Activated CD4-positive, CD25-positive, alpha-beta regulatory T cell treated with anti-CD3 and anti-CD28 coated beads, Interleukin-2, amount 50 U/mL, for 16 hours (primary cell): ENCODE measurements at places on chromosomes 2 and 18.

- no peak for DNase-seq
Observed at GRCh38 chr2:75600461-75601011, 39.8 kb upstream of the EVA1A start.

GRCh38 chr2:36698993-36699392 lies 2.5 kb downstream of the VIT start:
- DNase-seq = no peak

DNA sequence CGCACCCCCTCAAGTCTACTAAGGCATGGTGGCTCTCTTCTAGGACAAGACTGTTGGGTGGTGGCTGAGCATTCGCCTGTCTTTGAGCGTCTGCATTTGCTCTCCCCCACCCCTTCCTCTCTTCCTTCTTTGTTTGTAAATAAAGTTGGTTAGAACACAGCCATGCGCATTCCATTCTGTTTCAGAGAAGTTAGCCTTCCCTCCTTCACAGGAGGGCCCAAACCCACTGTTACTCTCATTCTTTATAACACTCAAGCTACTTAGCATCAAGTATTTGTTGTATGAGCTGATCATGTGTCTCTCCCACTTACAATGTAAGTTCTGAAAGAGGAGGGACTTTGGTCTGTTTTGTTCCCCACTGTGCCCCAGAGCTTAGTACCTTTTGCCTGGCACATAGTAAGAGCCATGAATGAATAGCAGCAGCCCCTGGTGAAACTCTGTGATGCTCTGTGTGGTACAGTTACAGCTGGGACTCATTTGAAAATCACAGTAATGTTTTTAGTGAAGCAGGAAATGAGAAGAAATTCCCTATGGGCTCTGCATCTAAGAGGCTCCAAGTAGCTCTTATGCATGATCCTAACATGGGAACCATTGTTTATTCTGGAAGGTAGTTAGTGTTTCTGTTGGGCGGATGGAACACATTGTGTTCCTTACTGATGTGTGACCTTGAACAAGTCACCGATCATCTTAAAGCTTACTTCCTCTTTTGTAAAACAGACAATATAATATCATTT lies 7.7 kb downstream of the MGAT5 start:
- DNase-seq = no peak

DNA sequence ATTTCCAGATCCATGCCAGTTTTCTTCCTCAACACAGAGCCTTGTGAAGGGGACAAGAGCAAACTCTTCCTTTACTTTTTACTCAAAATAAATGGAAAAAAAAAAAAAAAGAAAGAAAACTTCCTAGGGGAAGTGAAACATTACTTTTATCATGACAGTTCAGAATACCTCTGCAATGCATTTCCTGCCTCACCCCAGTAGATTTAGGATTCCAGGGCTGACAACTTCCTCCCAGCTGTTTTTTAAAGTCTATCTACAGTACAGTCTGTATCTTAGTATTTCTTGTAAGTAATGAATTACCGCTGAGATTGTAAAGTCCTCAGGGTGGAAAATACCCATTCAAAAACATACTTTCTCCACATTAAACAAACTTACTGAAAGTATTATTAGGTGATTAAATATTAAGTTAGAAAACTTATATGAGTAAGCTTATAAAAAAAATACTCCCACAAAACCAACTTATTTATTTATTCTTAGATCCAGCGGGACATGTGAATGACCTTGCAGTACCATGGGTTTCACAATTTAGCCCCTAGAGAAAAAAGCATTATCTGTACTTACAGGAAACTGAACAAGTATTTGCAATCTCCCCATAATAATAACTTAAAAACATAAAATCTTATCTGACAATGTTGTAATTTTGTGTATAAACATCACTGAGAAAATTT lies 117.7 kb downstream of the RBMS1 start:
- DNase-seq = no peak

DNA sequence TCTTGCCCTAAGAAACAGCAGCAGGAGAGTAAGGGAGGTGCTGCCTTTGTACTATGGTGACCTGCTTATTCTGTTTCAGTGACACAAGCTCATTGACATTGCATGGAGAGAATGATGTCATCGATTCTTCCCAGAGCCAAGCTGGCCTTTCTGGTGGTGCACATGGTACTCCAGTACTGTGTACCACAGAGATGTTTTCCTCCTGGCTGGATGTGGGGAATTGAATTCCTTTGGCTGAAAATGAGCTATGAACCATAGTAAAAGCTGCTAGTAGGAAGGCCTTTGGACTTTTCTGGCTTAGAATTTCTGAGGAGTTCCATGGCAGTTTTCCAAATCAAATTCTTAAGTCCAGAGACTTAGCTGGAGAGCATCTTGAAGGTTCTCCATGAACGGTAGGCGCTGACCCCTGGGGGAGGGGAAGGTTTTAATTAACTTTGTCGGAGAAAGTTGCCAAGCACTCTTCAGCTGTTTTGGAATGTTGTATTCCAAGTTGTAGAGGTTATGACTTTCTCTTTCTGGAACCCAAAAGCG lies 17.1 kb upstream of the B3GNT2 start:
- no peak for DNase-seq

DNA sequence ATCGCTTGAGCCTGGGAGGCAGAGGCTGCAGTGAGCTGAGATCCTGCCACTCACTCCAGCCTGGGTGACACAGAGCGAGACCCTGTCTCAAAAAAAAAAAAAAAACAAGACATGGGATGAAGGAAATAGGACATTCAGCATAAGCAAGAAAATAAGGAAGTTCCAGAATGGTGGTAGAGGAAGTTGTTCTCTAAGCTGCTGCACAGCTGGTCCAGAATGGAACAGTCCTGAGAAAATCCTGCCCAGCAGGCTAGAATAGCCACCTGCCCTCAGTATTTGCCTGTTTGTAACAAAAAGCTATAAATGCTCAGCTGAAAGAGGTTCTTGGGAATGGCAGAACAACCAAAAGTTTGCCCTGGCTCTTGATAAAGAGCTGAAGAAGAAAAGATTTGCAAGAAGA lies 11.1 kb upstream of the MAPRE3 start:
- no peak for DNase-seq

GRCh38 chr2:47007223-47007825 lies 91.7 kb upstream of the MCFD2 start:
- no peak for DNase-seq

- no peak for DNase-seq
Observed at GRCh38 chr2:43399515-43400264, 173.3 kb upstream of the ZFP36L2 start.

DNA sequence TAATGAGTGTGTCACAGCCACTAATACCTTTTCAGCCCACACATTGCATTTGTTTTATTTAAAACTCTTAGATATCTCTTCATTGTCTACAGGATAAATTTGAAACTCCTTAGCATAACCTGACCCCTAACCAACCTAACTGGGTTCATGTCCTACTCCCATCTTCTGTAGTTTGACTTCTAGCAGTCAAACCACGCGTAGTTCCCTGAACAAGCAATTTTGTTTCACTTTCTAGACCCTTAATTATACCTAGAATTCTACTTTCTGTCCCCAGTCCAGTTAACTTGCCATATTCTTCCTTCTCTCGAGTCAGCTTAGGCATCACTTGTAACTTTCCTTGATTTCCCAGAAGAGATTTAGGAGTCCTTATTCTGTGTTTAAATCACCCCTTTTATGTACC lies 55.1 kb downstream of the RBBP8 start:
- no peak for DNase-seq

GRCh38 chr18:46448347-46448746 lies 208.7 kb downstream of the LOXHD1 start:
- DNase-seq = no peak

DNA sequence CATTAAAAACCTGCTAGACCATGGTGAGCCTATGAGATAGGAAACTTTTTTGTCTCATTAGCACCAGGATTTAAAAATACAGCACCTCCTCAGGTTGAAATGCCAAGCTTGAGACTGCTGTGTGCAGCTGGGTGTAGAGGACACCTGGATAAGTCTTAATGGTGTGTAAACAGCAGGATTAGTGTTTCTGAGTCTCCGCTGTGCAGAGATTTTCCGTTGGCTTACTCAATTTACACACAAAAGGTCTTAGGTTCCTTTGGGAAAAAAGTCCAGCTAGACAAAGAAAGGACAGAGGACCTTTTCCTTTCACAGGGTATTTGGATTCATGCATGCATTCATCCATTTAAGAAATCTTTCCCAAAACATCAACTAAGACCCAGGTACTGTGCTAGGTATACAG lies 168.1 kb downstream of the NRXN1 start:
- DNase-seq = no peak

DNA sequence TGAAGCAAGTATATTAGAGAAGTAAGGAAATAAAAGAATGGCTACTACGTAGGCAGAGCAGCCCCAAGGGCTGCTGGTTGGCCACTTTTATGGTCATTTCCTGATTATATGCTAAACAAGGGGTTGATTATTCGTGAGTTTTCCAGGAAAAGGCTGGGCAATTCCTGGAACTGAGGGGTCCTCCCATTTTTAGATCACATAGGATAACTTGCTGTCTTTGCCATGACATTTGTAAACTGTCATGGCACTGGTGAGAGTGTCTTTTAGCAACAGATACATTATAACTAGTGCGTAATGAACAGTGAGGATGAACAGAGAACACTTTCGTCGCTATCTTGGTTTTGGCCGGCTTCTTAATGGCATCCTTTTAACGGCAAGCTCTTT lies 2.6 kb upstream of the UBE2F start:
- no peak for DNase-seq

DNA sequence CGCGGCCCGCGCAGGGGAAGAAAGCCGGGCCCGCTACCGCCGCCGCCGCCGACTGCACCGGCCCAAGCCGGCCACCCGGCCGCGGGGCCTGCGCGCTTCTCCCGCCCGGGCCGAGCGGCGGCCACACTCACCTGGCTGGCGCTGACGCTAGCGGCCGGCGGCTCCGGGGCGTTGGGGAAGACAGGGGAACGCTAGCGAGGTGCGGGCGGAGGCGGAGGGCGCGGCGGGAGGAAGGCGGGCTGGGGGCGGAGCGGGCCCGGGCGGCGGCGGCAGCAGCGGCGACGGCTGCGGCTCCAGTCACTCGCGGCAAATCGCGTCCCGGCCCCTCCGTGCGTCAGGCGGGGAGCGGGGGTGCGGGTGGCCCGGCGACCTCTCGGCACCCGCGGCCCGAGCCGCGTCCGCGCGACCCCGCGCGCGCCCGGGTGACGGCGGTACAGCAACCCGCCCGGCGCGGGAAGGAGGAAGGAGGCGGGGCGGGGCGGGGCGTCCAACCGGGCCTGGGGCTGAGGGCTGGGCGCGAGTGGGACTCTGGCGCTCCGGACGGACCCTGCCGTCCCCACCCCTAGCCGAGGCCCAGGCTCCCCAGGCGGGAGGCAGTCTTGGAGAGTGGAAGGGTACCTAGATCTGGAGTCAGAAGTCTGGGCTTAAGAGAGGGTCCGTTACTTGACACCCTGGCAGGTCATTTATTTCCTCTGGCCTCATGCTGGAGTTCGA lies at the start of gene SESTD1:
SESTD1 (minus strand) TSS at position 465 of the 714 bp plus-strand sequence. CDS start 72,991 bp downstream, outside the sequence.
- peak; percentile 13 for DNase-seq

GRCh38 chr2:122486086-122486485 lies 730.6 kb downstream of the TSN start:
- no peak for DNase-seq

DNA sequence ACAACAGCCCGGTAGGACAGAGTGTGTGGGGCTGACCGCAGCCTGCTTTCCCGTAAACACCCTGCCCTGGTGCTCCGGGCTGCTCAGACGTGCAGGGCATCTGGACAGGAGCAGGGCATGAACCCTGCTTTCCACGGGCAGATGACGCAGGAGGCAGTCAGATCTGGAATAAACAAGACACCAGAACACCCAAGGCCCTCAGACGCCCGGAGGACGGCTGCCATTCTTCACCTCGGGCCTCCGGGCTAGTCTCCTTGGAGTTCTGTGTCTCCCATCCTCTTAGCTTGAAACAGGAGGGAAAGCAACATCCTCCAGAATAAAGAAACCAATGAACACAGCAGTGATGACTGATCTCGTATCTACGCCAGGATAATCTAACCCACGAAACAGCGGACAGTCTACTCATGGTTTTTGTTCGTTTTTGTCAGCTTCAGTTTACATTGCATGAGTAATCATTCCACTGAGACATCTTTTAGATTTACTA lies 7.3 kb downstream of the PXDN start:
- DNase-seq = no peak

- no peak for DNase-seq
Observed at GRCh38 chr2:33560017-33560416, 39.1 kb downstream of the FAM98A start.
